ENCODE measurements at places on chromosomes 11 and 22.

DNA sequence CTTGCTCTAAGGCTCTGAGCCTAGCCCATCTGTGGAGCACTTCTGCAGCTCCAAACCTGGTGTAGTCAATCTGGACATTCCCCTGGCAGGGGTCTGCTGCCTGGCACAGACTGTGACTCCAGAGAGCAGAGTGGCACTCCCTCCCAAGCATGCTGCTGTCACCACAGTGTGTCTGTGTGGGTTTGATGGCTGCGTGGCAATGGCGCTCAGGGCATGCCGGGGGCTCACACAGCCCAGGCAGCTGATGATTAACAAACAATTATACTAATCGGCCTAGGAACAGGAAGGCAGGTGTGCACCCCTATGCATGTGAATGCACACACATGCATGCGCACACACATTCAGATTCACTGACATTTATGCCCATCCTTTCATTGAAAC lies 9.0 kb upstream of the NECTIN1 start:
- DNase-seq, result no peak

DNA sequence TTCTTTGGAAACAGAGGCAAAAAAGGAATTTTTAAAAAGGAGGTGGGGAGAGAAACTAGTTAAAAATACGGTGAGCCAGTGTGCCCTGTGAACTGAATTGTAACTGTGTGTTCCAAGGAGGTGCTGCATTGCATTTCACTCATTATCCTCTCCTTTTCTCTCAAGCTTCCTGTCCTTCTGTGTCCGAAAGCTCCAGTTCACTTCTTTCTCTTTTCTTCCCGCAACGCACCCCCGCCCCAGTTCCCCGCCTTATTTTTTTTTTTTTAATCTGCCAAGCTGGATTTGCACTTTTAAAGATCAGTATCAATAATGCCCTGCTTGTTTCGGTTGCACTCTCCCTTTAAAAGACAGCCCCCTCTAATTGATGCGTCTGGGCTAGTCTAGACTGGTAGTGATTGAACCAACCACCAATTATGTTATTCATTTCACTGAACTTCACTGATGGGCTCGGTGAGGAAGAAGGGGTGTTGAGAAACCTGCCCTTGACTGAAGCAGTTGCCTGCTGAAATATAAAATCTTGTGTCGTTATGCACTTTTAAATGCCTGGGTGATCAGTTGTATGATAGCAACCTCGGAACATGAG lies 18.5 kb downstream of the BLID start:
- no peak for DNase-seq

GRCh38 chr11:134890446-134890845 lies 478.4 kb upstream of the B3GAT1 start:
- DNase-seq, result no peak

GRCh38 chr11:119919656-119920055 lies 190.7 kb upstream of the NECTIN1 start:
- DNase-seq, result no peak

GRCh38 chr11:29641201-29641600 lies 375.6 kb downstream of the KCNA4 start:
- no peak for DNase-seq

- no peak for DNase-seq
These were observed 1.5 kb downstream of the CCDC116 start for GRCh38 chr22:21634081-21634480.

DNA sequence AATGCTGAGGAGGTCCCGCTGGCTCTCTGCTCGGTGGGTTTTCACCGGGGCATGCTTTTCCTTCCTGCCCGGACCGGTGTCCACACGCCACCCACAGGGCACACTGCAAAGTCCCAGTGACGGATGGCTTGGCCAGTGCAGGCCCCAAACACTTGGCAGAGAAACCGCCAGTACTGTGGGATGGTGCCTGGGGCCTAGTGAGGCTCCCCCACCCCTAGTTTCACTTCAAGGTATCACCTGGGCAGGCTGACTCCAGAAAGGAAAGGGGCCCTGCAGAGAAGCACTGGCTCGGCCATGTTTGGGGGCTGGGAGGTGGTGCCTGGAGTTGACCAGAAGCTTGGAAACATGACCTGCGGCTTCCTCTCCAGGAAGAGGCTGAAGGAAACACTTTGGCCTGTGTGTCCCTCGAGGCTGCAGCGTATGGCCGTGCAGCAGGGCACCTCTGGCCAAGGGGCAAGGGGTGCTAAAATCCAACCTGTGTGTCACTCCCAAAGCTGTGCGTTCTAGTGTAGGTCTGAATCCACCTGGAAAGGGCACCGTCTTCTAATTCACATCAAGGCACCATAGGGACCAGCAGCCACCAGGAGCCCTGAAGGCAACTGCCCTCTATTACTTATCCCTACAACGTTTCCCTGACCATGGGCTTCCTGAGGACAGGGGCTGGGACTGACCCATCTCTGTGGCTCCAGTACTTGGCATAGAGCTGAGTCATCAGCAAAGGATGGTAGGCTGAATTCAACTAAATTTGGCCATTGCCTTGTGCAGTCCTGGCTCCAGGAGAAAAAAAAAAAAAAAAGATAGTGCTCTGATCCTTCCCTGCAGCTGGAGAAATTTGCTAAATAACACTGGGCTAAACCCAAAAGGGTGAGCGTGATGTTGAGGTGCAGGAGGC lies 22.6 kb downstream of the TPBGL start:
- no peak for DNase-seq

- DNase-seq, result no peak
These were observed 86.1 kb upstream of the WNT7B start for GRCh38 chr22:46062971-46063631.

DNA sequence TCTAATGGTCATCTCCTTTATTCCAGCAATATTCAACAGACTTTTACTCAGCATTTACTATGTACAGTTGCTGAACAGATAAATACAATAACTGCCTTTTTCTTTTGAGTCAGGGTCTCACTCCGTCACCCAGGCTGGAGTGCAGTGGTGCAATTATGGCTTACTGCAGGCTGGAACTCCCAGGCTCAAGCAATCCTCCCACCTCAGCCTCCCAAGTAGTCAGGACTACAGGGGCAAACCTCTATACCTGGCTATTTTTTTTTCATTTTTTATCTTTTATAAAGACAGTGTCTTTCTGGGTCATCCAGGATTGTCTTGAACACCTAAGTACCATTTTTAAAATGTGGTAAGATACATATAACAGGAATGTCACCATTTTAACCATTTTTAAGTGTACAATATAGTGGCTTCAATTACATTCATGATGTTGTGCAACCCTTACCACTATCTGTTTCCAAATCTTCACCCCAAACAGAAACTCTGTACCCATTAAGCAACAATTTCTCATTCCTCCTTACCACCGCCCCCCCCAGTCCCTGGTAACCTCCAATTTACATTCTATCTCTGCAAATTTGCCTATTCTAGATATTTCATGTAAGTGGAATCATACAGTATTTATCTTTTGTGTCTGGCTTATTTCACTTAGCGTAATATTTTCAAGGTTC lies 67.8 kb downstream of the MIAT start:
- no peak for DNase-seq

- DNase-seq, result no peak
These were observed 19.7 kb downstream of the RAB39A start for GRCh38 chr11:107947904-107948303.

DNA sequence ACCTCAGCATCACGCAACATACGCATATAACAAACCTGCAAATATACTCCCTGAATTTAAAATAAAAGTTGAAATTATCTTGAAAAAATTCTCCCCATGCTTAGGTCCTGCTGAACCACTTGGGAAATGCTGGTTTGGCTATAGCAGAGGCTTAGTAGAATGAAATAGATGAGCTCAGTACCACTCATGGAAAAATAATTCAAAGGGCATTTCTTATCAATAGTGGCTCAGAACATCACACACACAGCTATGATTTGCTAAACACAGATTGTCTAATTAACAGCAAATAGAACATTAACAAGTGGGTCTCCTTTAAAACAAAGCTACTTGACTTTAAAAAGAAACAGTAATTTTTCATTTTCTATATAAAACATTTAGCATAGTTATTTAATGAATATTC lies 21.5 kb downstream of the ELMOD1 start:
- no peak for DNase-seq

DNA sequence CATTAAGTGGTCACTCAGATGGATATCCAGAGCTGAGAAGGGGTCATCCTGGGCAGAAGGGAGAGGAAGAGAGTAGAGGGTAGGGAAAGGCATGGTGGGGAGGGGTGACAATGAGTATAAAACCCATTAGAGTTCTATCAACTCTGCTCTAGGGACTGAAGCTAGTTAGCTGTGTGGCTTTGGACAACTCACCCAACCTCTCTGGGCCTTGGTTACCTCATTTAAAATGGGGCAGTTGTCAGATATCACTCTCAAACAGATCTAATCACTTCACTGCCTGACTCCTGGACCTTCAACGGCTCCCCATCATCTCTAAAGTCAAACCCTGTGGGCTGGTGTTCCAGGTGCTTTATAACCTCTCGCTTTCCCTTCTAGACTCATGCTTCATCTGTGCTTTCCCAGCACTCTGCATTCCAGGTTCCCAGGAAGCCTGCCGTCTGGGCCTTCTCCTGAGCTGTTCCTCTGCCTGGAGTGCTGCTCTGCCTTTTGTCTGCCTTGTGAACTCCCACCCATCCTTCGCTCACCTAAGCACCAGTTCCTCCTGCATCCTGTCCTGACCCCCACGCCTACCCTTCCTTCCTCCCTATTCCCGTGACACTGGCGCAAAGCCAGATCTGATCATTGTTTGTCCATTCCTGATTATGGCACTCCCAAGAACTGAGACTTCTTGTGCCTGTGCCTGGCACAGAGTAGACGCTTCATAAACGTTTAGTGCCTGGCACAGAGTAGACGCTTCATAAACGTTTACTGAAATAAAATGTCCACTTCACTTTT lies 22.3 kb upstream of the KCNJ11 start:
- no peak for DNase-seq

- no peak for DNase-seq
These were observed 17.0 kb downstream of the NEAT1 start for GRCh38 chr11:65439331-65440181.

DNA sequence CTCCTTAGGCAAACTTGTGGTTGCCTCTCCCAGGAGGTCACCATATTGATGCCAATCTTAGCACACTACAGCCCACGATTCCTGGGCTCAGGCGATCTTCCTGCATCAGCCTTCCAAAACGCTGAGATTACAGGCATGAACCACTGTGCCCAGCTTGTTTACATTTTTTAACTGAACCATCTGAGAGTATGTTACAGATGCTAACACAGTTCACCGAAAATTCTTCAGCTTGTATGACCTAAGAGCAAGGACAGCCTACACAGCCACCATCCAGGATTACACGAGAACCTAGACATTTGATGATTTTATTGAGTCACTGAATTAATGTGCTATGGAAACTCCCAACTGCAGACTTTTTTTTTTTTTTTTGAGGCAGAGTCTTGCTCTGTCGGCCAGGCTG lies 5.8 kb upstream of the LGALS1 start:
- no peak for DNase-seq

DNA sequence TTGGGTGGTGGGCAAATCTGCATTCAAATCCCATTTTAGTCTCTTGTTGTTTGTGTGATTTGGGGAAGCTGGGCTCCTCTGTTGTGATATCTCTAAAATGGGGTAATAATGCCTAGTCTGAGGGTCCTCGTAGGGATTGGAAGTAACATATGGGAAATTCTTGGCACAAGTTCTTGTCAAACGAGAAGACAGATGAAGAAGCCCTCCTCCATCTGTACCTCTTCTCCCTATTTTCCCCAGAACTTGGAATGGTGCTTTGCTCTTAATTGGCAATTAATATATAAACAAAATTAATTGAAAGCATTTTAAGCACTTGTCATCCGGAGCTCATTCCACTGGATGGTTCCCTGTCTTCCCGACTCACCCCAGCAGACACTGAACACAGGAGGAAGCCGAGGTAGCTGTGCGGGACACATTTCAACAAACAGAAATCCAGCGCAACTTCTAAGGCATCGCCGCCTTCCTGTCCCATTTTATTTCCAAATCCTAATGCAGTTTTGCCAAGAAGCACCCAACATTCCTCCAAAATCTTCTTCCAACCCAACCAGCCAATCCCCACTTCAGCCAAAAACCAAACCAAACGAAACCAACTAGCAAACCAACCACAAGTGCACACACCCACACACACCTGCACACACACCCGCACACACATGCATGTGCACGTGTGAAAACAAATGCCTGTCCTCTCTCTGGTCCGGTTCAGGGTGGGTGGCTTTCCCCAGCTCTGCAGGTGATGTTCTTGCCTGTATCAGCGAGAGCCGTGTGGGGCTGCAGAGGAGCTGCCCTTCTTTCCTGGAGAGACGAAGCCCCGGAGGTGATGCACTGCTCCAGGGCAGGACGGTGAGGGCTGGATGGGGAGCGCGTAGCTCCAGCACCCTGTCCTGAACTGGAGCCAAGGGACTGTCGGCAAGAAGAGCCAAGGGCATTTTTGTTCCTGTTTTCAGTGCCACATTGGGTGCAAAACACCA lies 100.8 kb upstream of the B3GAT1 start:
- DNase-seq, result no peak

GRCh38 chr11:103987629-103988594 lies 48.5 kb upstream of the DDI1 start:
- DNase-seq, result no peak

DNA sequence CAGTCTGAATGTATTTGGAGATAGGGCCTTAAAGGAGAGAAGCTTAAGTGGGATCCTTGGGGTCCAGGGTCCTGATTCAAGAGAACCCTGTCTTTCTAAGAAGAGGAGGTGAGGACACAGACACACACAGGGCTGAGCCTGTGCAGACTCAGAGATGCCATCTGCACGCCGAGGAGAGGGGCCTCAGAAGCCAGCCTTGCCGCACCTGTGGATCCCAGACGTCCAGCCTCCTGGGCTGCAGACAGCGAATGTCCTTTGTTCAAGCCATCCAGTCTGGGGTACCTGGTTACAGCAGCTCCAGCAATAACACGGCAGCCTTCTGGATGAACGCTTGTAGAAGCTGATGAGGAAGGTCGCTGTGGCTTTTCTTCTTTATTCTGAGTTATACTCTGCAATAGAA lies 1086.1 kb downstream of the BRD1 start:
- no peak for DNase-seq

GRCh38 chr11:112751772-112752171 lies 209.4 kb upstream of the NCAM1 start:
- DNase-seq, result no peak

GRCh38 chr11:133778161-133778560 lies 67.2 kb downstream of the SPATA19 start:
- DNase-seq, result no peak

DNA sequence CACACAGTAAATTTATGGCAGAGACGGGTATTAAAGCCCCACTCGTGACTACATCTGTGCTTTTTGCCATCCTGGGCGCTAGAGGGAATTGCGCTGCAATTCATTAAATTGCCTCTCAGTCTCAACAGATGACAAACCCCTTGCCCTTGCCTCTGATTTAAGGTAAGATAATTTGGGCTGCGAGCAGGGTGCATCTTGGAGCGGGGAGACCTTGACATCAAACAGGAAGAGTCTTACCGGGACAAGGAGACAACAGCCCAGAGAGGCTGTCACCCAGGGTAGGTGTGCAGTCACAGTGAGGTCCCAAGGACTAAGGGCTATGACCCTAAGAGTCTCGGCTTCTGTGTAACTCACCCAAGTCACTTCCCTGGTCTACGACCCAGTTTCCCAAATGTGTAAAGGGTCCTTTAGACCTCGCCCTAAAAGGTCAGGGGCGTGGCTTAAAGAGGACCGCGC lies 449 bp upstream of the TOM1 start:
- DNase-seq, result no peak

GRCh38 chr22:27100789-27101188 lies 443.4 kb downstream of the MIAT start:
- no peak for DNase-seq
